Activated T-cell treated with anti-CD3 and anti-CD28 coated beads, Interleukin-2, amount 50 U/mL, for 24 hours (primary cell): ENCODE measurements at places on chromosomes 16 and 17.
A peak's percentile ranks its signal among the peaks of the same experiment; 100 is the strongest.

DNA sequence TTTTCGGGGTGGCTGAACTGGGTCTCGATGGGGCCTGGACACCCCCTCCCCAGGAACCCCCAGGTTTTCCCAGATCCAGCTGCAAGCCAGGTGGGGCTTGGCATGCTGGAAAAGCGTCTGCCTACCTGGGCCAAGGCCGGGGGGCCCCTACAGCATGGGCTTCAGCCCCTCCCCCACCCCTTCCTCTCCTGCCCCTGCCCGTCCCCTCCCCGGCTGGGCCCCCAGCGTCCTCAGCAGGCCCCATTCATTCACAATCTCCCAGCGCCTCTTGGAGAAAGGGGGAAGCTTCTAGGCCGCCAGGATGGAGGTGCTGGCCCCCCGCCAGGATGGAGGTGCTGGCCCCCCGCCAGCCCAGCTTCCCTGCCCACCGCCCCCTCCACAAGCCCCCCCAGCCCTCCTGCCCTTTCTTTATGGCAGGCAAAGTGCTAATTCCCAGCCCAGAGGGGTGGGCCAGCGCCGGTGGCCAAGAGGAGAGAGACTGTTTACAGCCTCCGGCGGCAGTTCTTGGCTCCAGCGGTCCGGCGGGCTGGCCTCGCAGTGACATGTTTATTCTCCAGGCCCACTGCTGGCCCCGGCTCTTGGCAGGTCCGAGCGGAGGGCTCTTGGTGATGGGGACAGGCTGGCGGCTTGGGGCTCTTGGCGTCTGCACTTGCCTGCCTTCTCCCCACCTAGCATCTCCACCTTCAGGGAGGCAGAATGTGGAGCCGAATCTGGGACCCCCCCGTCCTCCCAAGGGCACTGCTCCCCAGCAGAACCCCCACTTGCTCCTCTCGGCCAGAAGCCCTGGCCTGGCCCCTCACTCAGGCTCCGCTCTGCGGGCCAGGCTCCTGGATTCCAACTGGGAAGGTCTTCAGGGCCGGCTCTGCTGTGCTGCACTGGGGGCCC is 94.4 kb upstream of the CIBAR2 start:
- DNase-seq = no peak

DNA sequence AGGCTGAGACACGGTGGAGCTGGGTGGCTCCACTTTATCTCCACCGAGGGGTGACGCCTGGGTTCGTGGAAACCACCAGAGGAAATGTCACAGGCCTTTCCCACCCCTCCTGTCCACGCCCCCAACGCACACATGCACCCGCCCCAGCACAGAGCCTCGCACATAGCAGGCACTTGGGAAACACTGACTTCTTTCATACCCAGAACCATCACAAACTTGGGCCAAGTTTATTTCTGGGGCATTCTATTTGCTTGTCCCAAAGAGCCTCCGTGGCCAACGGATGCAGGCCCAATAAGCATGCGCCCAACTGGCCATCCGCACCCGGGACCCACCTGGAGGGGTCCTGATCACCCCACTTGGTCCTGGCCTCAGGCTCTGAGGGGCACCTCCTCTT is 3.3 kb downstream of the BCAR1 start:
- no peak for DNase-seq

- no peak for DNase-seq
Observed at GRCh38 chr17:34633351-34633750, 54.0 kb downstream of the TMEM132E start.

DNA sequence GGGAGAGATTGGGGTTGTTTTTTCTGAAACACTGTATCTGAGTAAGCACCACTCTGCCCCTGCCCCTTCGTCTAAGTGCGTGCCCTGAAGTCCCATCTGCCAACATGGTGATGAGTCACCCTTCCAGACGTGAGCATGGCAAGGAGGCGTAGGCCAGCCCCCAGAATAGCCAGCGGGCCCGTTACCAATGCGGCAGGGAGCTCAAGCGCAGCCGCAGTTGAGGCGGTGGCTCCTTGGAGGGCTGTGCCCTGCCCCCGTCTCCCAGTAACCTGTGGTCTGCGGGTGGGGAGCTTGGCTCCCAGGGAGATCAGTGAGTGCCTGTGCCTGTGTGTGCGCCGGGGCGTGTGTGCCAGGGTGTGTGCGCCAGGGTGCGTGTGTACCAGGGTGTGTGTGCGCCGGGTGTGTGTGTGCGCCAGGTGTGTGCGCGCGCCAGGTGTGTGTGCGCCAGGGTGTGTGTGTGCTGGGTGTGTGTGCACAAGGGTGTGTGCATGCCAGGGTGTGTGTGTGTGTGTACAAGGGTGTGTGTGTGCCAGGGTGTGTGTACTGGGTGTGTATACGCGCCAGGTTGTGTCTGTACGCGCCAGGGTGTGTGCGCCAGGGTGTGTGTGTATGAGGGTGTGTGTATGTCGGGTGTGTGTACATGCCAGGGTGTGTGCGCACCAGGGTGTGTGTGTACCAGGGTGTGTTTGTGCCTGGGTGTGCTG is 98.6 kb upstream of the CHMP6 start:
- DNase-seq = peak; percentile 66

DNA sequence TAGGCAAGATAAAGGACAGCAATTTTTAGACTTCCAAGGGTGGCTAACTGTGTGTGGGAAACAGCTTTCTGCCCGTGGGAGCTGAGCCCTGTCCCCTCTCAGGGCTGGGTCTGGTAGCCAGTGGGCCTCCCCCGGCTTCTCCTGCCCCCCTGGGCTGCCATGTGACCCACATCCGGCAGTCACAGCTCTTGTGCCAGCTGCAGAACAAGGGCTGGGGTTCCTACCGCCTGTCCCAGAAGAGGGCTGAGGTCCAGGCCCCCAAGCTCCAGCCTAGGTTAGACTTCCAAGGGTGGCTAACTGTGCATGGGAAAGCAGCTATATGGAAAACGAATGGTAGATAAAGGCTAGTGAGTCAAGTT is 6.1 kb downstream of the GAST start:
- DNase-seq = no peak

- DNase-seq = no peak
Observed at GRCh38 chr17:37585066-37585465, 24.2 kb downstream of the SYNRG start.

DNA sequence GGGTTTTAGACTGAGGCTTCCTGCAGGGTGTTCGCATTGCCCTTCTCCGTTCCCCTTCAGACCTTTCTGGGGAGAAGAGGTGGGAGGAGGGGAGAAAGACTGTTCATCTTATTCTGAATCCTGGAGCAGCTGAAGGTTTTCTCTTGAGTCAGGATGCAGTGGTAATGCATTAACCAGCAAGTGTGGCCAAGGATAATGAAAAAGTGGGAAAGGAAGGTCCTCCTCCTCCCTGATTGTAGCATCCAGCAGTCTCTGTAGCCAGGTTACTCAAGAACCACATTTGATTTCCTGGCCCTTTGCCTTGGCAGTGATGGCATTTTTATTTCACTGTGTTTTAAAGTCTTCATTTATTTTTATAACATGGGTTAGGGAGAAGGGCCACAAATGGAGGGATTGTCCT is 59.1 kb downstream of the CYLD start:
- DNase-seq = no peak
